ENCODE measurements at places on chromosomes 3 and 15.

- no peak for DNase-seq
These were observed 26.4 kb upstream of the TBC1D23 start for GRCh38 chr3:100234364-100234763.

DNA sequence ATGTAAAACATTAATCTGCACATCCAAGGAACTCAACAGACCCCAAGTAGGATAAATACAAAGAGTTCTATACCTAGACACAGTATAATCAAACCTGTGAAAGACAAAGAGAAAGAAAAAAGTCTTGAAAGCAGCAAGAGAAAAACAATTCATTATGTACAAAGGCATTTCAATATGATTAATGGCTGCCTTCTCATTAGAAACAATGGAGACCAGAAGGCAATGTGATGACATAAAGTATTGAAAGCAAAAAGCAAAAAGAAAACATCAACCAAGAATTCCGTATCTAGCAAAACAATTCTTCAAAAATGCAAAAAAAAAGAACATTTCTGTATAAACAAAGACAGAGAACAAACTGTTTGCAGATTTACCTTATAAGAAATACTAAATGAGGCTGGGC, 81.1 kb downstream of the XXYLT1 start:
- no peak for DNase-seq

DNA sequence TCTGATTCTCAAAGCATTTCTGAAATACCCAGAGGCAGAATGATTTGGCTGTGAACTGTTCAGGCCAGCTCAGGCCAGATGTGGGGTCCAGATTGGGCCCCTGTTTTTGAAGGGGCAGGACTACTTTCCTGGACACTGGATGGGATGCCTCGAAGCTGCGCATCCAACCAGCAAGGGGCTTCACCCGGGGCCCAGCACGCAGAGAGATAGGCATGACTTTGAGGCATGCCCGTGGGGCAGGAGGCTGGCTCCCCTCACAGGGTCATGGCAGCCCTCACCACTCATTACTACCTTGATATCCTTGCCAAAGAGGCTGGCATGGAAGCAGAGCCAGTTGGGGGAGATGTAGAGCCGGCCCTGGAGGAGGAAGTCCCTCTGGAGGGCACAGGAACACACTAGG, 30.1 kb downstream of the GRAMD2A start:
- DNase-seq: no peak

GRCh38 chr3:34107669-34108068, 309.2 kb downstream of the PDCD6IP start:
- DNase-seq: no peak

DNA sequence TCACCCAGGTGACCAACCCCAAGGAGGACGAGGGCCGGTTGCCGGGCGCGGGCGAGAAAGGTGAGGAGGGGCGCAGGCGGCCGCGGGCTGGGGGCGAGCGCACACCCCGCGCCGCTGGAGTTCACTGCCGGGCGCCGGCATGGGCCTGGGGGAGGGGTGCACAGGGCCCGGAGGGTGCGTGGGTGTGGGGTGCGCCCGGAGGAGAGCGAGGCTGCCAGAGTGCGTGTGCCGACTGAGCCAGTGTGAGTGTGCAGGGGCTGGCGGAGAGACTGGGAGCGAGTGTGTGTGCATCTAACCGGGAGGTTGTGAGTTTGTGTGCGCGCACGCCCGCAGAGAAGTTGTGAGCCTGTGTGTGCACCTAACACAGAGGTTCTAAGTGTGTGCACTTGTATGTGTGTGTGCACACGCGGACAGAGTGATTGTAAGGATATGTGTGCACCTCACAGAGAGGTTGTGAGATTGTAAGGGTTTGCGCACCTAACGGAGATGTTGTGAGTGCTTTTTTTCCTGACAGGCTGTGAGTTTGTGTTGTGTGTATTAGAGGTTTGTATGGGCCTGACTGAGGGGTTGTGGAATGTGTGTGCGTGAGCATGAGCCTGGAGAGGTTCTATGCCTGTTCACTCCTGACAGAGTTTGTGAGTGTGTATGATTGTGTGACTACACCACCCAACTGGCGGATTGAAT, 681 bp downstream of the CTDSPL start:
- DNase-seq: no peak
